ENCODE measurements at places on chromosomes 7 and 10.

DNA sequence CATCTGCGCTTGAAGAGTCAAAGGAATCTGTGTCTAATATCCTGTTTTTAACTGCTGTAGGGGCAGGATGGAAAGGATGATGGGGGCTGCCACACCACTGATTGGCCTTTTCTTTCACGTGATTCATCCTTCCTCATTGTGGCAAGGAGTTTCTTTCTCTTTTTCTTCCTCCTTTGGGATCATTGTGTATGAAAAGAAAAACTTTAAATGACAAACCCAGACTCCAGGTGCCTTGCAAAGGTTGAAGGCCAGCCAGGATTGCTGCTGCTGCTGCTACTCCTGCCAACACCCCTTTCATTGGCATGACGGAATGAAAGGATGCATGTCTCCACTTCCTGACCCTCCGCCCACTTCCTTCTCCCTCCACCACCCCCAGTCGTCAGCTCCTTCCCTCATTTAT is 6.5 kb upstream of the OIT3 start:
- DNase-seq = no peak

DNA sequence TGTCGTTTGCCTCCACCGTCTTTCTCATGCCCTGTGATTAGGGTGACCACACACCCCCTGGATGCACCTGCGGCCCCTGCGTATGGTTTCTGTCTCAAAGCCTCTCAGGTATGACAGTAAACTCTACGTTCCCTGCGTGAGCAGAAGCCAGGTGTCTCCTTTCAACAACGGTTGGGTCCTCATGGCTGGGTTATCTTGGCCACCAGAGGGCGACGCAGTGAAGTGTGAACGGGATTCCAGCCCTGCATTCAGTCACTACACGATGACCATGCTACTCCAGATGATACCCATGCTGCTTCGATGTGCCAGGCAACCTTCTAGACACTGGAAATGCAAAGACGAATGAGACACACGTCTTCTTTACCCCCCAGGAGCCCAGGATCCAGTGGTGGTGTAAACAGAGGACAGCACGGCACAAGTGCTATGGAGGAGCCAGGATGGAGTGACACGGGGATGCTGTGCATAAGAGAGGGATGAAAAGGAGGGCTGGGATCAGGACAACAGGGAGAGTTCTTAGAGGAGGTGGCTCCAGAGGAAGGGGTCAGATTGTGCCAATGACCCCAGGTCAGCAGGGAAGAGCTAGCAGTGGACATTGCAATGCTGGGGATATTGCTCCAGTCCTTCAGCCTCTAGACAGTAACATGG is 228.1 kb upstream of the PFKP start:
- no peak for DNase-seq

- no peak for DNase-seq
Measured at GRCh38 chr10:128539510-128540127, 413.4 kb upstream of the MKI67 start.

- DNase-seq = no peak
Measured at GRCh38 chr7:141349338-141349737, 201.9 kb upstream of the AGK start.

DNA sequence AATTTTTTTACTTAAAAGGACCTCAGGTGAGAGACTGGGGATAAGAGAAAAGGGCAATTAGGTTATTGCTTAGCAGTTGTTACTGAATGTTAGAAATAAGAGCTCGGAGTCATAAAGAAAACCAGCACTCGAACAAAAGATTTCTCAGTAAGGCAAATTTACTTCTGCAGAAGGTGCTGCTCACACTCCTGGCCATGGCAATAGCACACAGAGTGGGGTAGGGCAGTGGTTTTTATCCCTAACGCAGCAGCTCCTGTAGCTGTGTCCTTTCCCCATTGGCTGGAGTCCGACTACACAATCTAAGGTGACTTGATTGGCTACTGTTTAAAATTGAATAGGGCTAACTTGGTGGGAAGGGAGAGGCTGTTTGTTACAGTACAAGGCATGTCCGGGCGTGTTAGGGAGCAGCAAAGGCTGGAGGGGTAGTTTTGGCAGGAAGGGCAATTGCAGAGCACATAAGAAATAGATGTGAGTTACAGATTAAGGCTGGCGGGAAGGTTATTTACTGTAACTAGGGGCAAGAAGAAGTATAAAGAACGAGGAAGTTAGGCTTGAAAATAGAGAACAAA is 112.1 kb downstream of the AKR1D1 start:
- no peak for DNase-seq

- DNase-seq = no peak
Measured at GRCh38 chr10:127435246-127435645, 113.9 kb upstream of the NPS start.

DNA sequence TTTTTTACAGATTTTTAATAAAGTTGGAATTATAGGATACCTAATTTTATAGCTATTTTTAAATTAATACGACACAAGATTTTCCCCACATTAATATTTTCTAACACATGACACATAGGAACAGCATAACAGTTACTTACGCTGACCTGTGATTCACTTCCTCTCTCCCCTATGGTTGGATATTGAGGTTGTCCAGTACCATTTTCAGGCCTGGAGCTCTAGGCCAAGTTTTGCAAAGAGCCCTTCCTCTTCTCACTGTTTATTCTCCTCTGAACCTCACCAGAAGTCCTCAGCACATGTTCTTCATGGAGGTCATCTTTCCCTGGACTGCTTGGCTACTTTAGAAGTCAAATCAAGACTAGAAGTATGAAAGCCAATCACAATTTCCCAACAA is 28.2 kb downstream of the LYZL1 start:
- no peak for DNase-seq

Data from HFF-Myc (cell line).